ENCODE measurements at places on chromosomes 6 and 20.

- DNase-seq = no peak
Observed at GRCh38 chr6:15026832-15027231, 219.0 kb upstream of the JARID2 start.

GRCh38 chr6:3139090-3139903 is 18.0 kb downstream of the TUBB2A start:
- no peak for DNase-seq

- DNase-seq = peak; percentile 53
Observed at GRCh38 chr6:11202513-11203305, 29.8 kb downstream of the NEDD9 start.

DNA sequence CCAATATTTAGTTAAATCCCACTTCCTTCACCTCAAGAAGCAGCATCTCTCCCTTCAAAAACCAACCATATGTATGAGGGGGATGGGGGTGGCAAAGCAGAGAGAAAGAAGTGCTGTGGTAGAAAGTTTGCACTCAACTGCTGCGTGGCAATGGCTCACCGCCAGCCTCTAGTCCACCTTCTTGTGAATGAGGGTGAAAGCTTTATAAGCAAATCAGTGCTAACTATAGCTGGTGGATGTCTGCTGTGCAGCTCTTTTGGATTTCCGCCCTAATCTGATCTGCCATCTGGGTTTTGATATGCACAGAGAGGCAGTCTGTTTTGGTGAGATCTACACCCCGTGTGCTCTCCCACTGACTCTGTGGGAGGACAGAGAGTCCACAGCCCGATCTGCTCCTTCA is 281.2 kb upstream of the SUPT3H start:
- peak; percentile 37 for DNase-seq

DNA sequence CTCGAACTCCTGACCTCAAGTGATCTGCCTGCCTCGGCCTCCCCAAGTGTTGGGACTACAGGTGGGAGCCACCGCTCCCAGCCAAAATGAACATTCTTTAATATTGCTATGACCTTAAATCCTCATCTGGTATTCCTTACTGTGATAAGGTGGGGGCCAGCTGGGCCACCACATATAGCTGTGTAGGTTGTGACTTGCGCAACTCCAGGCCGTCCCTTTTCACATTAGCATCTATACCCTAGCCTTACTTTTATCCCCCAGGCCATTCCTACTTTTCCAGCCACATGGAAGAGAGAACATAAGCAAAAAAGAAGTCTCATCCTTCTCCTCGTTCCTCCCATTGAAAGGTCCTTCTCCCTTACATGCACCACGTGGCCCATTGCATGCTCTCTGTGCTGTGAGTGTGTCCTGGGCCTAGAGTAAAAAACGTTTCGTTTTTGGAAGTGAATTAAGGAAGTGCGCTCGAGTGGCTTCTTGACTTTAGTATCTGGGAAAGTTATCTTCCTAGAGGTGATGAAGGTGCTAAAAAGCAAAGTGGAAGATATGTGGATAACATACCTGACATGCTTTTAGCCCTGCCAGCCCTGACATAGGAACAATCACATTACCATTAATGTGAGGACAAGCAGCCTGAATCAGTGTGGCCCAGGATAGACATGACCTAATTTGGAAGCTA is 56.8 kb upstream of the KIF13A start:
- no peak for DNase-seq

- no peak for DNase-seq
Observed at GRCh38 chr6:33206864-33207551, 1.3 kb upstream of the RING1 start.

DNA sequence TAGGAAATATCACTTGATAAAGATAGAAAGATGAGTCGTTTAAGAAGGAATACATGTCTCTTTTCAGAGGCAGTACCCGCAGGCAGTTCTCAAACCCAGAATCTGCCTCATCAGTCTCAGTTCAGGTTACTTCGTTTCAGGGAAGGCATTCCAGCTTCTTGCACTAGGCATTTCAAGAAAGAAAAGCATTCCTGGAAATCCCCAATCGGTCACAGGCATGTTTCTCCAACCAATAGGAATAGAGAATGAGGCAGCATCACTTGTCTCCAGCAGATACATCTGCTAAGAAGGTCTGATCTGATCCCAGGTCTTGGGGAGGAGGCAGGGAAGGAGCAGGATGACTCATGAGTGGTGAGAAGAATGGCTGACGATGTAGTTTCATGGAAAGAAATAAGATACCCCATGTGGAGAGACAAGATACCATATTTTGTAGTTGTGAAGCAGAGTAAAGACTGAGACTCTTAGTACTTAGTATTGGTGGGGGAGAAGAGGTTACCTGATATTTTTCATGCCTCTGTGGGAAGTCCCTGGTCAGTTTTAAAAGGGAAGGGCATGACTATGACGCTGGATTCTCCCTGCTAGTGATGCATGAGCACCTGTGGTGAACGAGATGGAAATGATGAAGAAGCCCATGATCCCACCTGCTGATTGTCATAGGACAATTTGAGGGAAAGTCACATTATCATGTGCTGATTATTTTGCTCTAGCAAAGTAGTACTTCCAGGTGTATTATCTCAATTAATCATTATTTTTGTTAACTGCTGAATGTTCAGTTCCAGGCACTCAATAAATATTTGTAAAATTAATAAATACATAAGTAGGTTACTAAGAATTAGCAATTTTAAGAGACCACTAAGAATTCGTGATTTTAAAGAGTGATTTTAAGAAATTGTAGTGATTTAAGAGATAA is 20.3 kb upstream of the HLA-DRB1 start:
- DNase-seq = peak; percentile 84

- DNase-seq = no peak
Observed at GRCh38 chr6:99026135-99026534, 78.4 kb upstream of the FBXL4 start.

GRCh38 chr6:134954272-134955000 is 4.5 kb upstream of the ALDH8A1 start:
- no peak for DNase-seq

DNA sequence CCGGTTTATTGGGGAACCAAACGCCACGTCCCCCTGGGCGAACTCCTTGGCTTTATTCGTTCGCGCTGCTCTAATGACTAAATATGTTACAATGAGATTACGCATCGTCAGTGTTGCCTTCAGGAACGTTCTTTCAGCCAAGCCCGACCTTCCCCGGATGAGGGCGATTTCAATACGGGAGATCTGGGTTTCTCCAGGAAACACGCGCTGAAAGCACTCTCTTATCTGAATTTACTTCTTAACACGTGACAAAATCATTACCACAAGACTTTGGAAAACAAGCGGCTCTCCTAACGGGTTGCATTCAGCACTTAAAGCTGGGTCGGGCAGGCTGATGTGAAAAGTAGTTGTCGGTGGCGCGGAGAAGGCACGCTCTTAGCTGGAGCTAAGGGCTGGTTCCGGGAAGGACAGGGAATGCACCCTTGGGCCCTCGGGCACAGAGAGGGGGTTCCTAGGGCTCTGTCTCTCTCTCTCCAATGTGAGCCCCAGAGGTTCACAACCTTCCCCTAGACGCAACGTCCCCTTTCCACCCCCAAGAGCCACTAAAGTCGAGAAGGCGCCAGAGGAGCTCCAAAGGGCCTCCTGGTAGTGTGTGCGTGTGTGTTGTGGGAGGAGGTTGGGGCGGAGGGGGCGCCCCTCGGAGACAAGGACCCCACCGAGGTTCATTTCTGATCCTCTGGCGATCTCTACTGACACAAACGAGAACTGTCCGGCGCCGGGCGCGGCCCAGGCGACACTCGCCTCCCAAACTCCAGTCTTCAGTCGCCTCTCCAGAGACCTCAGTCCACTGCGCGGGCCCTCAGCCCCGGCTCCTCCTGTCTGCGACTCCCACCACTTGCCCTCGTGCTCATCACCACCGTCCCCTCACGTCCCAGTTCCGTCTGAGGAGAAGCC is 7.1 kb upstream of the NKX2-2 start:
- no peak for DNase-seq

DNA sequence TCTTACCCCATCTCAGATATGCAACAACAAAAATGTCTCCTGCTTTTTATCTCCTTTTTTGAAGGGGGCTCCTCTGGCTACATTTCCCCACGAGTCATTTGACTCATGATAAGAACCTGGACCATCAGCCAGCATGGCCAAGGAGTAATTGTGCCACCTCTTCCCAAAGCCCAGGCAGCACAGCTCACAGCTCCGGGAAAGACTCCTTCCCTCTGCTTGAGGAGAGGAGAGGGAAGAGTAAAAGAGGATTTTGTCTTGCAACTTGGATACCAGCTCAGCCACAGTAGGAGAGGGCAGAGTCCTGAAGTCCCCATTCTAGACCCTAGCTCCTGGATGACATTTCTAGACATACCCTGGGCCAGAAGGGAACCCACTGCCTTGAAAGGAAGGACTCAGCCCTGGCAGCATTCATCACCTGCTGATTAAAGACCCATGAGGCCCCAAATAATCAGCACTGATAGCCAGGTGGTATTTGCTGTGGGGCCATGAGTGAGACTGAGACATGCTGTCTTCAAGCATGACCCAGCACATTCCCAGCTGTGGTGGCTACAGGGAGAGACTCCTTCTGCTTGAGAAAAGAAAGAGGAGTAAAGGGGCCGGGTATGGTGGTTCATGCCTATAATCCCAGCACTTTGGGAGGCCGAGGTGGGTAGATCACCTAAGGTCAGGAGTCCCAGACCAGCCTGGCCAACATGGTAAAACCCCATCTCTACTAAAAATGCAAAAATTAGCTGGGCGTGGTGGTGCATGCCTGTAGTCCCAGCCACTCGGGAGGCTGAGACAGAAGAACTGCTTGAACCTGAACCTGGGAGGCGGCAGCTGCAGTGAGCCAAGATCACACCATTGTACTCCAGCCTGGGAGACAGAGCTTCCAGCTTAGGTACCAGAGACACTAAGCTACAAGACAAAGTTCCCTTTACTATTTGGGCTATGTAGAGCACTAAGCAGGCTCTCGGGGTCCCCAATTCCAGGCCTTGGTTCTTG is 28.1 kb downstream of the NCOA6 start:
- no peak for DNase-seq

DNA sequence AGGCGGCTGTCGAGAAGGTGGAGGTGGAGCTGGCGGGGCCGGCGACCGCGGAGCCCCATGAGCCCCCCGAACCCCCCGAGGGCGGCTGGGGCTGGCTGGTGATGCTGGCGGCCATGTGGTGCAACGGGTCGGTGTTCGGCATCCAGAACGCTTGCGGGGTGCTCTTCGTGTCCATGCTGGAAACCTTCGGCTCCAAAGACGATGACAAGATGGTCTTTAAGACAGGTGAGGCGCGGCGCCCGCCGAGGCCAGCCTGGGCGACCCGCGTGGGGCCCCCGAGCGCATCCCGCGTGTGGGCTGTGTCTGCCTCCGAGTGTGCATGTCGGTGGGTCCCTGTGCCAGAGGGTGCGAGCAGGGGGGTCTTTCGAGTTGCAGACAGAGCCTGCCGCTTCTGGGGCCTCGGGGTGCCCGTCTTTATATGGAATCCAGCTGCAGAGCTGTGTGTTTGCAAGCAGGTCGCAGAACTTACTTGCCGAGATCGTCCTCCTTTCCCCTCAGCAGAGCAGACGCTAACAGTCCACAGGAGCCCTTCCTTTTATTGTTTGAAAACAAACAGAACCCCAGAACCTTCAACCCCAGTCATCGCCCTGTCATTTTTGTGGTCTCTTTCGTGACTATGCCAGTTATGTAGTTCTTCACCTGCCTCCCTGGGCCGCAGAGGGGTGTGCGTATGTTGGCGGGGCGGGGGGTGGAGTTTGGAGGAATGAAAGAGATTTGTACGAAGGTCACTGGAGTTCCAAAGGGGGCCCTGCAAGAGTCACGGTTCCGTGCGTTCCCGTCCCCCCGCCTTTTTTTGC is 766 bp downstream of the SLC16A10 start:
- peak; percentile 52 for DNase-seq

- no peak for DNase-seq
Observed at GRCh38 chr6:99195986-99196655, 153.4 kb downstream of the FAXC start.

- DNase-seq = no peak
Observed at GRCh38 chr6:92762443-92763273, 656.7 kb downstream of the EPHA7 start.

DNA sequence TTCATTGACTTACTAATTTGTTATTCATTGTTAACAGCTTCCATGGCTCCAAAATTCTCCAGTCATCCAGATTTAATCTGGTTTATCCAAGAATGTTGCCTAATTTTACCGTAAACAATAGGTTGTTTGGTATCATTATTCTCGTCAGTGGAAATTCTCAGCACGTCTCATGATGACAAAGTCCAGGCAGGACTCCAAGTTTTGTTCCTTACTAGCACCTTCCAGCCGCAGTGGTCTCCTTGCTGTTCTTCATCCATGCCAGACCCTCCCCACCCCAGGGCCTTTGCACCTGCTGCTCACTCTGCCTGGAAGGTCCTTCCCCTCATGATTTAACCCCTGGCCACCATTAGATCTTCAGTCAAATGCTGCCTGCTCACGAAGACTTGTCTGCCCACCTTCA is 48.1 kb upstream of the NAA20 start:
- no peak for DNase-seq

DNA sequence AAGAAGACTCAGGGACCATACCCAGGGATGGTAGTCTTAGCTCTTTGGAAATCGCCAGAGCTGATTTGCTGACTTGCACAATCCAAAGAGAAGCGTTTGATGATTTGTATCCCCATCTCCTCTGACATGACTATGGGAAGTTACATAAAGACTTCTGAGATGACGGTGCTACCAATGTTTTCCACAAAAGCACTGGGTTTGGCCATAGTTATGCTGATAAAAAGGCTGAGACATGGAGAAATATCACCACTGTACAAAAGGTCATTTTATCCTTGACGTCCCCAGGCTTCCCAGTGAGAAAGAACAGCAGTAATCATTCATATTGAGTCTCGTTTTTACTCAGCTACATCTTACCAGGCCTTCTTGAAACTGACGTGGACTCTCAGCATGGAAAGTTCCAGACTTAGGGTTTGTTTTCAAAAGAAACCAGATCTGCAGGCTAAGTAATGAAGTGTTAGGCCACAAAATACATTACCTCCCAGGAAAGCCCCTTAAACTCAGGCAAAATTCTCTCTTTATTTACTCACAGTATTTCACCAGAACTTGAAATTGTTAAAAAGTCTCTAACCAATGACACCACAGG is 370.3 kb upstream of the JARID2 start:
- DNase-seq = peak; percentile 92

GRCh38 chr6:6569096-6569810 is 19.3 kb upstream of the LY86 start:
- DNase-seq = no peak

- DNase-seq = no peak
Observed at GRCh38 chr20:49808753-49809152, 3.9 kb upstream of the SLC9A8 start.

- DNase-seq = peak; percentile 38
Observed at GRCh38 chr6:83221889-83222479, 28.8 kb downstream of the RWDD2A start.

DNA sequence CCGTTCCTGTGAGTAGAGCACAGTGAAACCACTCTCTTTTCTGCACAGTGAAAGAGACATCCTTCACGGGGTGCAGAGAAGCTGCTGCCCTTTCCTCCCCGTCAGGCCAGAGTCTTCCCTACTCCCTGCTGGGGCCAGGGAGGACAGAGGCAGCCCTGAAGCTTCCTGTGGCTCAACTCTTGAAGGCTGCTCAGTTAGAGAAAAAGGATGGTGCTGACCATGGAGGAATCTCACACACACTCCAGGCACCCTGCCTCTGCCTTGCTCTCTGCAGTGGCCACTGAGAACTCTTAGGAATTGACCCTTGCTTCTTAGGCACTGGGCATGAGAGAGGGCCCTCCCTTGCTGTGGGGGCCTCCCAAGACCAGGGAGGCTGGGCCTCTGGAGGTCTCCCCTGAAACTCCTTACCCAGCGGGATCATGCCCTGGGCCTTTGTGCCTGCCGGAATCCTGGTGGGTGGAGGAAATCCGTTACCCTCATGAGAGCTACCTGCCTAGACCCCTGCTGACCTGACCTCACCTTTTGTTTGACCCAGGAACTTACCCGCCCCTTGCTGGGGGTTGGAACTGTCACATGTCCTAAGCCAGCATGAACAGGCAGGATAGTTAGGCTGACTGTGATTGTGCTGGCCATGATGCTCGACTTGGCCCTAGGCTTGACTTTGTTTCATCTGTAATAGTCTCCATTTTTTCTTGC is 65.0 kb upstream of the CD93 start:
- DNase-seq = no peak

Measured in activated CD4-positive, alpha-beta T cell treated with anti-CD3 and anti-CD28 coated beads, Interleukin-10, Interleukin-2, amounts not matched to agents 100 ng/mL and 50 ng/mL, durations not matched to agents 16 hours and 8 hours (primary cell).